Motor neuron (in vitro differentiated cells): ENCODE measurements at places on chromosomes 13 and 19. TPM values are rescaled to one million over a fixed set of nuclear protein-coding genes. Genes with fewer than 3 reads are reported as not detected.

Gene ERF
- total RNA-seq: 45.3 and 55.4 TPM in 2 replicates

Gene CKM
- 0.28 TPM in 1 of 2 replicates, not detected in the other for total RNA-seq

Gene ZNF614
- total RNA-seq: 10.4 and 11.5 TPM in 2 replicates

Gene FPR3
- 0.23 TPM in 1 of 2 replicates, not detected in the other for total RNA-seq

Gene SHISA7
- 3.1 and 3.4 TPM in 2 replicates for total RNA-seq

Gene TJP3
- 0.32 and 0.41 TPM in 2 replicates for total RNA-seq

Gene LHB
- 0.88 TPM in 1 of 2 replicates, not detected in the other for total RNA-seq

Gene RXFP2
- 0.19 and 0.24 TPM in 2 replicates for total RNA-seq

Gene ZNF723
- total RNA-seq: not detected in 2 replicates

Gene ELSPBP1
- not detected in 2 replicates for total RNA-seq

Gene GJB2
- total RNA-seq: 0.05 TPM in 1 of 2 replicates, not detected in the other

Gene POLD1
- 40.8 and 46.4 TPM in 2 replicates for total RNA-seq

Gene CABP5
- not detected in 2 replicates for total RNA-seq

Gene ADM5
- 2.1 and 2.4 TPM in 2 replicates for total RNA-seq

Gene MBNL2
- 317 and 343 TPM in 2 replicates for total RNA-seq

Gene SRRM5
- 0.64 and 1.3 TPM in 2 replicates for total RNA-seq

Gene RASAL3
- total RNA-seq: not detected in 2 replicates

Gene SLC5A5
- total RNA-seq: 0.18 and 0.29 TPM in 2 replicates

Gene NPHS1
- not detected in 2 replicates for total RNA-seq

Gene SLC1A6
- 0.22 and 0.31 TPM in 2 replicates for total RNA-seq

Gene RHPN2
- total RNA-seq: 7.8 and 9.6 TPM in 2 replicates

Gene VSTM2B
- total RNA-seq: 8.5 and 8.6 TPM in 2 replicates

Gene ACP4
- total RNA-seq: 0.31 TPM in 1 of 2 replicates, not detected in the other

Gene SLC10A2
- 0.10 TPM in 1 of 2 replicates, not detected in the other for total RNA-seq

Gene SIAH3
- total RNA-seq: 3.3 and 4.6 TPM in 2 replicates

Gene ZNF274
- 40.6 and 40.7 TPM in 2 replicates for total RNA-seq

Gene MUC16
- 0.10 and 0.11 TPM in 2 replicates for total RNA-seq

Gene ILF3
- 139 and 150 TPM in 2 replicates for total RNA-seq

Gene TPTE2
- total RNA-seq: 0.30 TPM in 1 of 2 replicates, not detected in the other

Gene CBY2
- total RNA-seq: 0.13 TPM in 1 of 2 replicates, not detected in the other

Gene ZNF681
- total RNA-seq: 5.1 and 5.4 TPM in 2 replicates

Gene ZNF583
- total RNA-seq: 6.1 and 7.7 TPM in 2 replicates

Gene ARRDC5
- not detected in 2 replicates for total RNA-seq

Gene SERPINE3
- not detected in 2 replicates for total RNA-seq

Gene LGALS4
- total RNA-seq: 0.29 and 1.5 TPM in 2 replicates

Gene HS6ST3
- 0.04 and 0.54 TPM in 2 replicates for total RNA-seq

Gene VSTM1
- total RNA-seq: not detected in 2 replicates

Gene B3GNT8
- 0.87 and 0.94 TPM in 2 replicates for total RNA-seq

Gene PBX4
- 6.4 and 7.5 TPM in 2 replicates for total RNA-seq

Gene IRGQ
- total RNA-seq: 17.2 and 21.9 TPM in 2 replicates

Gene OR7A10
- 0.09 TPM in 1 of 2 replicates, not detected in the other for total RNA-seq

Gene TRAPPC5
- total RNA-seq: 163 and 192 TPM in 2 replicates

Gene ZFP30
- 3.9 and 6.4 TPM in 2 replicates for total RNA-seq

Gene FBXO46
- total RNA-seq: 15.2 and 15.8 TPM in 2 replicates
